Hepatocyte (in vitro differentiated cells): ENCODE measurements at places on chromosomes 5 and 9. TPM values are rescaled to one million over a fixed set of nuclear protein-coding genes. Genes with fewer than 3 reads are reported as not detected.

Gene GRHPR
- total RNA-seq: 164 and 168 TPM in 2 replicates

Gene CNTNAP3B
- 1.5 and 5.2 TPM in 2 replicates for total RNA-seq

Gene RNF183
- total RNA-seq: 0.43 and 3.9 TPM in 2 replicates

Gene SLC45A2
- 1.4 TPM in 1 of 2 replicates, not detected in the other for total RNA-seq

- no peak for DNase-seq
Observed at GRCh38 chr5:131209506-131210150, 38.9 kb downstream of the LYRM7 start.

DNA sequence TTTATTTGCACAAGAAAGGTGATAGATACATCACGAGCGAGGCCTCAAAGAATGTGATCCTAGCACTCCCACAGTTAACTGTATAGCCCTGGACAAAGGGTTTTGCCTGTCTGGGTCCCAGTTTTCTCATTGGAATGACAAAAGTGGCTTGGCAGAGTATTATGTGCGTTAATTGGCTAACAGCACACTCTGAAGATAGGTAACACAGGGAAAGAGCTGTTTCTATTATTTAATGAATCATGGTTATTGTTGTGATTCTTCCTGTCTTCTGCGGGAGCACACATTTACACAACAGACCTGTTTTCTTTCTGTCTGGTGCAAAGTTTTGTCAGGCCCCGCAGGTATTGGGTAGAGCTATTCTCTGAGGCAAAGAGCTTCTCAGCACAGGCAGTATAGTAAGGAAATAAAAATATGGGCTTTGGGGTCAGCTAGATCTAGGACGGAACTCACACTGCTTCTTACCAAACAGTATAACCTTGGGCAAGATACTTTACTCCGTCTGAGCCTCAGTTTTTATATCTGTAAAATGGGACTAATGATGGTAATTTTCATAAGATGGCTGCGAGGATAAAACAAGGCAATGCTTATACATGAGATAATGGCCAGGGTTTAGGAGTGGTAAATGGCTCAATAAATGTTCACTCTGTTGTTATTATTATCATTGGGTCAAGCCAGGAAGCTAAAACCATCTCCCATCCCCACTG is 78.9 kb downstream of the PLAC8L1 start:
- no peak for DNase-seq

DNA sequence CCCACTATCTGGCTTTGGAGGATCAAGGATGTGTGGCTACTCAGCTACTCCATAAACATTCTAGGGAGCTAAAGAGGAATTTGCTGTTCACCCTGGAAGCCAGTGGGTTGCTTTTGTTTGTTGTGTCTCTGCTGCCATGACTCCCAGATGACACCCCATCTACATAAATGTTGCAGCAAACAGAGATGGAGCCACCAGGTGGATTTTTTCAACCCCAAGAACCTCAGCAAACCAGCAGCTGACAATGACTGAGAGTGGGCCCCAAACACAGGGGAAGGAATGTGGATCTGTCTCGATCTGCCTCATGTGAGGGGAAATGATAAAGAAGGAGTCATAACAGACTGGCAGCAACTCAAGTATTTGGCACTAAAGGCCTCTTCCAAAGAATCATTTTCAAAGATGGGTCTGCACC is 132.7 kb upstream of the TNC start:
- peak; percentile 43 for DNase-seq

DNA sequence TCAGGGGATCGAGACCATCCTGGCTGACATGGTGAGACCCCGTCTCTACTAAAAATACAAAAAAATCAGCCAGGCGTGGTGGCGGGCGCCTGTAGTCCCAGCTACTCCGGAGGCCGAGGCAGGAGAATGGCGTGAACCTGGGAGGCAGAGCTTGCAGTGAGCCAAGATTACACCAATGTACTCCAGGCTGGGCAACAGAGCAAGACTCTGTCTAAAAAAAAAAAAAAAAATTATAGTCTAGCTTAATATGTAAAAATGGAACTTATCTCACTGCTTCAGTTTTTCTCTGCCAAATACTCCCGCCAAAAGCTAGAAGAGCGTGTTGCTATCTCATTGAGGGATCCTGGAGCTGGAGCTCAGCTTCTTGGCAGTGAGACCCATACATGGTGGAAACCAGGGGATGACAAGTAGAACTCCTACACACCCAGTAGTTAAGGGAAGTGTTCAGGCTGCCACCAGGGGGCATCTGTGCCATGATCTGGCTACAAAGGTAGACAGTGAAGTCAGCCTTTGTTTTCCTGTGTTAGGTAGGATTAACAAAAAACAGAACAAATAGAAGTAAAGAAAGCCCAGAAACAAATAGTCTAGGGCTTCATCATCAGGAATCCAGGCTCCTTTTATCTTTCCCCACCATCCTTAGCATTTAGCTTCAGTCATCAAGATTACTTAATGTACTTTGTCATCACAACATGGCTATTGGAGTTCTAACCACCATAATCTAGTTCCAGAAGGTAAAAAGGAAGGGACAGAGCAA is 33.6 kb upstream of the GLIPR2 start:
- peak; percentile 80 for DNase-seq

GRCh38 chr9:105082843-105083242 is 154.9 kb upstream of the ABCA1 start:
- DNase-seq: no peak

GRCh38 chr9:72459308-72459707 is 62.1 kb upstream of the TMC1 start:
- no peak for DNase-seq

DNA sequence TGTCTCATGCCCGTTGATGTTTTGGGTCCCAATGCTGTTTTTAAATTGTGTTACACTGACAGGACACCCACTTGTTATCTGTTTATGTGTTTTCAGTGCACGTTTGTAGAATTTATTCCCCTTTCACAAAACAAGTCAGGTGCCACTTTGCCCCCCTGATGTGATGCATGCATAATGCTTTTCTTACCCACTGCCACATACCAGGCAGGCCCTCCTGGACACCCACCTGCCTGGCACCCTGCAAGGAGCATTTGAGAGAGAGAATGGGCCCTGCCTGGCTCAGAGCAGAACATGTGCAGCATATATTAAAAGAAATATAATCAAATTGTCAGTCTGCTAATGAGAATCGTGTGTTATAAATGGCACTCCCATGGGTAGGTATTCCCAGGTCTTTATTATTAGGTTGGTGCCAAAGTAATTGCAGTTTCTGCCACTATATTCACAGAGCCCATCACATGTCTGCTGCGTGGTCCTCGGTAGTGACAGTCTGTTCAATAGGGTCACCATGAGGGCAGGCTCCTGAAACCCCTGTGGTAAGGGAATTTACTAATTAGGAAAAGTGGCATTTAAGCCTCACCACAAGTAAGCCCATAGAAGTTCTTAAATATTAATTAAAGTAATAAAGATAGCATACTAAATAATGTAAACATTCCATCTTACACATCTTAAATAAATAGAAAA is 52.2 kb upstream of the CKMT2 start:
- DNase-seq: no peak

DNA sequence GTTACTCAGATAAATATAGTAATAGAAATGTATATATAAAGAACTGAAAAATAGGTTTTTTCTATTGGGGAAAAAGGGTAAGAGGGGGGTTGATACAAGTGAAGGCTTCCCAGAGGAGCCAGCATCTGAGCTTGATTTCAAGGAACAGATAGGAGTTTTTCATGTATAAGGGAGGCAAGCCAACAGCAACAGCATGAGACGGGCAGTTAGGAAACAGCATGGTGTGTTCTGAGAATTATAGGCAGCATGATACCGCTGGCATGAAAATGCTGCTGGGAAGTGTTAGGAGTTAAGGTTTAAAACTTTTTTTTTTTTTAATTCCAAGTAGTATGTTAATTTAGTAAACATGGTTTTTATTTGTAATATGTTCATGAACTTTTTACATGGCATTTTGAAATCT is 9.7 kb downstream of the CDC37L1 start:
- no peak for DNase-seq

GRCh38 chr5:10760096-10760920 is 726 bp downstream of the DAP start:
- DNase-seq: peak; percentile 81

DNA sequence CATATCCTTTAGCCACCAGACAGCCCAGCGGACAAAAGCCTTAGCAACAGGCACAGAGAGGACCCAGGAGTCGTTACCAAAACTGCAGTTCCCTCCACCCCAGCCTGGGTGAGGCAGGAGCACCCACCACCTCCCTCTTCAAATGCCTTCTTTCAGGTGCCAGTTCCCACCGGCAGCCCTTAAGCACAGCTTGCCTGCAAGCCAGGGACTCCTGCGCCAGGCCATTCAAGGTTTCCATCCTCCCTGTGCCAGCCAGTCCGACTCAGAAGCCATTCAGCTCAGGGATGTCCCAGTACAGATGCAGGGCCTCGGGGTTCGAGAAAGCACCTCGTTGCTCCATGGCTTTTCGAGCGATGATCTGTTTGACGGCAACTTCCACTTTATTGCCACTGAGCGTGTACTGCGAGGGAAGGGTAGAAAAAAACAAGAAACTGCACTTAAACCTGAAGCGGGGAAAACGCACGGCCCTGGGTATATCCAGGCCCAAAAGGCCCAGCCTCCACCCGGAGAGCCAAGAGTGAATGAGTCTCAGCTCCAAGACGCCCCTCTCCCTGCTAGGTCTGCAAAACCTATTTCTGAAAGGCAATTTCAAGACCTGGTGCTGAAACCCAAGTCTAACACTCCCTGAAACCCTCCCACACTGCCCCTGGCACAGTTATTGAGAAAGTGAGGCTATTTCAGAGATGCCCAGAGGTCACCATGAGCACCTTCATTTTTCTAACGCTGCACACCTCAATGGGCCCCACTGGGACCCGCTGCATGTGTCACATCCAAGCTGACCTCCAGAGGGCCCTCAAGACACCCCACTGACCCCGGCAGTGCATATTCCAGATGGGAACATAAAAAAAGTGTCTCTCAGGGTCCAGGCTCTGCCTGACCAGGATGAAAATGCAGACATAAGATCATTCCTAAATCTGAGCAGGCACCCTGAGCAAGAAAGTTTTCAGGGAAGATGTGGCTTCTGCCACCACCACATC is 36.8 kb upstream of the ZNF354A start:
- DNase-seq: no peak

GRCh38 chr5:140141241-140141640 is 15.5 kb downstream of the IGIP start:
- no peak for DNase-seq

- no peak for DNase-seq
Observed at GRCh38 chr5:117425163-117425562, 850.5 kb upstream of the SEMA6A start.

DNA sequence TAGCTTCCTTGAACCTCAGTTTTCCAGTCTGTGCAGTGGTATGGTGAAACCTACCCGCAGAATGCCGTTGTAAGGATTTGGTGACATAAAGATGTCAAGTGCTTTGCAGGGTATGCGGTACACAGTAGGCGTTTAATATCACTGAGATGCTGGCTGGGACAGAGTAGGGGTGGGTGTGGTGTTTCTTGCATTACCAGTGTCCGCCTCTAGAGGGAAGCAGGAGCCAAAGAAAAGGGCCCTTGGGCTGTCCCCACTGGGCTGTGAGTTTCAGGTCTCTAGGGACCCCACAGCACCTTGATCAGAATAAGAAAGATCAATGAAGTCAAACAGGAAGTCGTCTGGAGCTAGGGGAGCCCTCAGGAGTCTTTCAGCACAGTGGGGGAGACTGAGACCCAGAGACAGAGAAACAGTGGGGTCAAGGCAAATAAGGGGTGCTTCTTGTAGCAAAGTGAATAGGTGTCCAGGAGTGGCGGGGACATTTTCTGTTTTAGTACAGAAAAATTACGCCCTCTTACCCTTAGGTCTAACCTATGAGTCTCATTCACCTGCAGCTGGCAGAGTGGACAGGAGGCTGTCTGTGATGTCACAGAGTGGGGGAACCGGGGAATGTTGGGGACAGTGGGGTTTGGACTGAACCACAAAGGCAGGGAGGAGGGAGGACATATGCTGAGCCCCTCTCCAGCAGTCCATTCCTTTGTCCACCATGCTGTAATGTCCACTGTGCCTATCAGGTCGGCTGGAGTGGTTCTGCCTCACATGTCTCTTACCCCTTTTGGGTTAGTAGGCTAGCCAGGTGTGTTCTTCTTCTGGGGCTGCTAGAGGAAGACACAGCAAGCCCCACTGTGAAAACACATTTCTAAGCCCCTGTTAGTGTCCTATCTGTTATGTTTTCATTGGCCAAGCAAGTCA is 4.7 kb upstream of the TEX53 start:
- DNase-seq: peak; percentile 68

DNA sequence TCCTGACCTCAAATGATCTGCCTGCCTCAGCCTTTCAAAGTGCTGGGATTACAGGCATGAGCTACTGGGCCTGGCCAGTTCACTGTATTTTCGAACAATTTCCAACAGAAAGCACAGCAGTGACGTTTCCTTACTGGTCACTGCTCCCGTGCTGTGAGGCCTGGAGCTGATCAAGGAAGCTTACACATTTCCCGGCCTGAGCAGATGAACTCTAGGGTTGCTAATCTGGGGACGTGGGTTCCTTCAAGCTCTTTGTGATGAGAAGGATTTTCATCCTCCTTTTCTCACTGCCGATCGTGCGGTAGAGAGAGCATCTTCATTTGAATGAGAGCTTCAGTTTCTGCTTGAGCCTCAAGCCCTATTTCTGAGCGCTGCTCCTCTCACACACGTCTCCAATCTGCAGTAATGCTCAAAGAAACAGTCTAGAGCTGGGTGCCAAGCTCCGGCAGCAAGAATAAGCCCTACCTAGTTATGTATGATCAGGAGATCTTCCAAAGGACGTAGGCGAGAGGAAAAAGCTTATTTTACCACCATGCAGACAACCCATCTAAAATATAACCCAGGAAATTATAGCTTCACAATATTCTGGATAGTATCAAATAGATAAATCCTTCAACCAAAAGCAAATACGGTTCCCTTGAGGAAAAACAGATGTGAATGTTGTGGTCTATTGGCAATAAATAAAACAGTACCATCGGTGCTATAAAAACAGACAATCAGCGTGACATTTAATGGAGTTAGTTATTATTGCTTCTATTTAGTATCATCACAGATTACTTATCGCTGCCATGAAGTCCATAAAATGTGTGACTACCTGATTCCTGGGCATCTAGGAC is 7.3 kb upstream of the SPATA24 start:
- no peak for DNase-seq

GRCh38 chr9:401223-401622 is 186.6 kb downstream of the DOCK8 start:
- no peak for DNase-seq

GRCh38 chr9:91073811-91074771 is 272.5 kb downstream of the SYK start:
- DNase-seq: no peak

- no peak for DNase-seq
Observed at GRCh38 chr5:169649486-169649885, 12.4 kb downstream of the DOCK2 start.

DNA sequence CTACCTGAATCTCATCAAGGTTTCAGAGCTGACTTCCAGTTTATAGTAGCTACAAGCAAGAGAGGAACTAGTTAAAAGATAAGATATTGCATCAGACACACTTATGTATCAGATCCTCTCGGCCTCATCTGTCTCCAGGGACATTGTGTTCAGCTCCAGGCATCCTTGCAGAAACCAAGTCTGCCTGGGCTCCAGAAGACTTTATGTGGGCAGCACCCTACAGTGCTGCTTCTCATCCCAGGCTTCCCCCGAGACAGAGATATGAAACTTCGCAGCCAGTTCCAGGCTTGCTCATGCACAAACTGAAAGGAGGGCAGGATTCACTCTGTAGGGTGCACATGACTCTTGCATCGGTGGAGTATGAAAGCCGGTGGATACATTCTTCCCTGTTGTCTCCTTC is 33.9 kb upstream of the FOXB2 start:
- no peak for DNase-seq

GRCh38 chr9:114895521-114895991 is 34.8 kb downstream of the TNFSF8 start:
- no peak for DNase-seq

- no peak for DNase-seq
Observed at GRCh38 chr5:159465604-159466003, 135.3 kb upstream of the IL12B start.
